Cerebellar nuclear complex (tissue), 1 donor: ENCODE measurements at places on chromosomes 6 and 20.

GRCh38 chr6:158744986-158745430 lies 74.2 kb downstream of the EZR start:
- no peak for DNase-seq

DNA sequence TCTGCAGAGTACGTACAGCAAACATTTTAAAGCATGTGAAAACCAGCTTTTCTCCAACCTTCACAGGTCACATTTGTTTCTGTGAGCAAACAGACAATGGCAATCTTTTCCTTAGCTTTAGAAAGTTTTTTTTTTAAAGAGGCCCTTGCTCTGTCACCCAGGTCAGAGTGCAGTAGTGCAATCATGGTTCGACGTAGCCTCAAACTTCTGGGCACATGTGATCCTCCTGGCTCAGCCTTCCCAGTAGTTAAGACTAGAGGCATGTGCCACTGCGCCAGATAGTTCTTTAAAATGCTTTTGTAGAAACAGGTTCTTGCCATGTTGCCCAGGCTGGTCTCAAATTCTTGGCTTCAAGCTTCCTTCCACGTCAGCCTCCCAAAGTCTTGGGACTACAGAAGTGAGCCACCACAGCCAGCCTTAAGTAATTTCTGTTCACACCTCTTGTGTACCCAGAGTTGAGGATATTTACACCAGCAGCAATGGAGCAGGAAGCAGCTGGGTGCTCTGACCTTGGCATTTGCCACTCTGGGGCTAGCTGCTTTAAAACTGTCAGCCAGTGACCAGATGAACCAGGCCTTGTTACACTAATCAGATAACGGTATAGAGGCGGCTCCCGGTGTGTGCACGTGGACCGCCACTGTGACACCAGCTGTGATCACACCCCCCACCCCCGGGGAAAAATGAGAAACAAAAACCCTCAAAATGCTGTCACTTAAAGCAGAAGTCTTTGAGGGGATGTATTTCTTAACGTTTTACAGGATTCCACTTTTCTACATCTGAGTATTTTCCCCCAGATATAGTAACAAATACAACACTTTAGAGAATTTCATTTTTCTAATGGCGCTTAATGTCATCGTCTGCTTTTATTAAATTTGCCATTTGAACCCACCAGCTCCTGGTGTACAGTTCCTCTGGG lies 71.3 kb downstream of the AKAP12 start:
- DNase-seq, result no peak

GRCh38 chr6:48087448-48087847 lies 23.5 kb downstream of the PTCHD4 start:
- DNase-seq, result no peak

- no peak for DNase-seq
Observed at GRCh38 chr6:83292900-83293843, 100.0 kb downstream of the RWDD2A start.

DNA sequence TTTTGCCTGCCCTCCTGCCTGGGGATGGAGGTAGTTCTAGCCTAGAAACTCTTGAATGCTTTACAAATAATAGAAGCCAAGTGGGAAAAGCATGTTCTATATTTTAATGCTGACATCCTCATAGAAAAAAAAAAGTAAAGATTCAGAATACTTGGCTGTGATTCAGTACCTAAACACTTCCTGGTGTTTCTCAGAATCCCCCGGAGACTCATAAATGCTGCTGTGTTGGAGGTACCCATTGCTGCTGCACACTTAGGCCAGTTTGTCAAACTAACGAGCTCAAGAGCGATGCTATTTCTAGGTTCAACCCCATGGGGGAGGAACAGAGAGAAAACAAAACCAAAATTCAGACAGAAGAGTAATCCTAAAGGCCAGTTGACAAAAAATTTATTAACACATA lies 38.8 kb upstream of the ZFP64 start:
- DNase-seq, result no peak

DNA sequence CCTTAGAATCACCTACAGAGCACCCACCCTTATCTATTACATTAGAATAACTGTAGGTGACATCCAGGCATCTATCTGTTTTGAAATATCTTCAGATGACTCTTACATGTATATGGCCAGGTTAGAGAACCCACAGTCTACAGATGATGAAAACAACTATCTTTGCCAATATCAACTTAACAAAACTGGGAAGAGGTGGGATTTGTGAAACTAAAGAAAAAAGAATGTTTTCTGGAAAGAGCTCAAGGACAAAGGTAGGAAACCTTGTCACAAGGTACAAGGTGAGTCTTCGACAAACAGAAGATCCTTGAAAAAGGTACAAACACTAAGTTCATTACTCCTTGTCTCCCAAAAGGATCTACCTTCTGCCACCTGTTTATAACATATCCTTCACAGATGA lies 47.0 kb upstream of the DST start:
- no peak for DNase-seq

DNA sequence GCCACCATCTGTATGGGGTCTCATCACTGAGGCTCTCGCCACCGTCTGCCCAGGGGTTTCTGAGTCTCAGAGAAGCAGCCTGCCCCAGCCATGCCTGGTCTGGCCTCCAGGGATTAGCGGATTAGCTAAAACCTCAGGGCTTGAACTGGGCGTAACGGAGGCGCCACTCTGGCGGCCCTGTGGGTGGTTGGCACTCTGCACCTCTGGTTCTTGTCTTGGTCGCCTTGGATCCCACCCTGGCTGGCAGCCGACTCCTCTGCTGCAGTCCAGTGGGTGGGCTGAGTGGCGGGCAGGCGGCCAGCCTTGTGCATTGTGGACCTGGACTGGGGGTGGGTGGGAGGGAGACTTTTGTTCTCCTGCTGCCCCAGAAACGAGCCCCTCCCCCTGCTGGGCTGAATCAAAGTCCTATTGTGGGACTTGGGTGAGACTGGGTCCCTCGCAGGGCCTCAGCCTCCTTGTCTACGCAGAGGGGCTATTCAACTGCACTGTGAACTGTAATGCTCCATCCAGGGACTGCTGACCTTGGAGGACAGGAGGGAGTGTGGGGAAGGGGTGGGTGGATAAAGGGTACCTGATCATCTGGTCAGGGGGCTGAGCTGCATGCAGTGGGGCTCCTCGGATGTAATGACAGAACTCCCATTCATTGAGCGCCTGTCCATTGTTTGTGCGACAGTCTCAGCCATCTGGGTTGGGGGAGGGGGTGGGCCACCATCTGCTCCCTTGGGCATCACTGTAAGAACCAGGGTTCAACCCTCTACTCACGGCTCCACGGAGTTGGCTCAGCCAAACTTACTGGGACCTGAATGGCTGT lies 23.9 kb downstream of the SUN5 start:
- no peak for DNase-seq

DNA sequence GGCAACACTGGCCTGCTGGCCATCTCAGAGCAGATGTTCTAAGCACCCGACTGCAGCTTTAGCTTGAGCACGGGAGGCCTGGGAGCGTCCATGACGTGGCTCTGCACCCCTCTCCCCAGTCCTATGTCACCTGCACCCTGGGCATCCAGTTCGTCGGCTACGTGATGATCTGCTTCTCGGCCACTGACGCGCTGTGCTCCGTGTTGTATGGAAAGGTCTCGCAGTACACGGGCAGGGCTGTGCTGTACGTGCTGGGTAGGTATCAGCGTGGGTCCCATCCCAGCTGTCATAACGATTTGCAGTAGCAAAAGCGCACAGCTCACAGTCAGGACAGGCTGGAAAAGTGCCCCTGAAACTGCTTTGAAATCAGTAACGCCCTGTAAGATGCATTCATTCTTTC lies 14.7 kb downstream of the UNC93A start:
- DNase-seq, result no peak

DNA sequence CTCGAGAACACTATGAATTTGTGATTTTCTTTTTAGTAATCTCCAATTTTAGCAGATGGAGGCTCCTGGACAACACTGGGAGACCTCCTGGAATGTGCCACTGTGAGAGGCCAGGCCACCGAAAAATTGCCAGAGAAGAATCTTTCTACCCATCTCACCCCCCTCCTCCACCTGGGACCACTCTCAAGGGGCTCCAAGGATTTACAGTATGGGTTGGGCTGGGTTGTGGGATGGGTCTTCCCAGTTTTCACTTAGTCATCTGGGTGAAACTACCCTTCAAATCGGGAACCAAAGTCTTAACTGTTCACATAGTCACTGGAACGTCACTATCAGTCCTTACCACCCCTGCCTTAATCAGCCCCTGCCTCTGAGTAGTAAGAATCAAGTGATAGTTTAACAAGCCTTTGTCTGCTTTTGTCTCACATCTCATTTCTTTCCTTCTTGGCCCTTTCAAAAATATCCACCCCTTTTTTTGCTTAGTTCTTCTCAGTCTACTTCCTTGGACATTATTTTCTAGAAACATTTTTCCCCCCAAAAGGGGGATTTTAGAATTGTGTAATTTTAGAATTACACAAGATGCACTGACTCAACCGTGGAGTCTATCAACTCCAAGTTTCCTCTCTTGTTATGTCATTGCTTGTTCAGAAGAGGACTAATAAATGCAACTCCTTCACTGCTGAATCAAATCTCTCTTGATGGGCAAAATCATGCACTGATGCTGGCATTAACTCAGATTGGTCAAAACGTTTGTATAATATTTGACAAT lies 148.2 kb upstream of the MOCS1 start:
- DNase-seq, result no peak

DNA sequence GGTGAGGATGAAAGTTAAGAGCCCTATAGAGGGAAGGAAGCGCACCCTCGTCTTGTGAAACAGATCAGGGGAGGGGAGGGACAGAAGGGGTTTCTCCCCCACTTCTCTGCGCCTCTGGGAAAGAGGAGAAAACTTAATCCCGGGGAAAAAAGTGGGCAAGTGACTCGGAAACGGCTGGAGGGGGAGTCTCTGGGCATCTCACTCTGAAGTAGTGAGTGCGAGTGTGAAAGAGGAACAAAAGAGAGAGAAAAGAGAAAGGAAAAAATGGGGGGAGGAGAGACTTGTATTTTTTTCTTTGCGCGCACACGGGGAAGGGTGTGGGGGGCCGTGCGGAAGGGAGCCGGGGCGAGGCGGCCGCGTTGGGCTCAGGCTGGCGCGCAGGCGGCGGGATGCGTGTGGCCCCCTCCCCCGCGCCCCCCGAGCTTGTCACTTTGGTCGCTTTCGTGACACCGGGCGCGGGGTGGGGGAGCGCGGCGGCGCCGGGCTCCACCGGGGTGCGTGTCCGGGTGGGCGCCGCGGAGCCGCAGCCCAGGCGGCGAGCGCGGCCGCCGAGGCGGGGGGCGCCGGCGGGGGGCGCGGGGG lies 454 bp downstream of the L3MBTL3 start:
- no peak for DNase-seq

DNA sequence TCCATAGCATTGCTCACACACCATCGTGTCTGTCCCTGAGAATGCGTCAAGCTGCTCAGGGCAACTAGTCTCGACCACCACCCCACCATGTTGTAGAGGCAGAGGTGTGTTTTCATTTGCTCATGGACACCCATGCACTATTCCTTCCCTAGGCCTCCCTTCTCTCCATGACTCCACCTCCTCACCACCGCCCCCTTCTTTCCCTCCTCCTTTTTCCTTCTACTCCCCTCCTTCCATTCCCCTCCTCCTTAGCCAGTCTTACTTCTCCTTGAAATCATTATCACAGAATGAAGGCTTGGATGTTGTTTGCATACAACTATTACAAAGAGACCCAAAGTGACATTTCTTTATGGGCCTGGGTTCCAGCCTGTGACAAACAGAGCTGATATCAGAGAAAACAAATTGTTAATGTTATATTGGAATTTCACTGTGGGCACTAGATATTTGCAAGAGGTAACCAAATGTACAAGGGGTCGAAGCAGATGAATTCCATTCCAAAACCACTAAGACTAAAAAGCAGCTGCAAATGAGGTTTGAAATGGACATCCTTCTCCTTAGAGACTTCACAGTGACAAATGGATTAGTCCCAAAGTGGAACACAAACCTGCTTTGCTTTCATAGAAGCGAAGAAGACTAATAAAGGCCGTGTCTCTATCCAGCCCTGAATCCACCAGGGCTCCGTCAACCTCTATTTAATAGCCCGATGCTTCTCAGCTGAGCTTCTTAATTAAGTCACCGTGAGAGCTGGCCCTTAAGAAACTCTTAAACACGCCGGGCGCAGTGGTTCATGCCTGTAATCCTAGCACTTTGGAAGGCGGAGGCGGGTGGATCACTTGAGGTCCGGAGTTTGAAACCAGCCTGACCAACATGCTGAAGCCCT lies 275.8 kb upstream of the SULF2 start:
- DNase-seq, result no peak

DNA sequence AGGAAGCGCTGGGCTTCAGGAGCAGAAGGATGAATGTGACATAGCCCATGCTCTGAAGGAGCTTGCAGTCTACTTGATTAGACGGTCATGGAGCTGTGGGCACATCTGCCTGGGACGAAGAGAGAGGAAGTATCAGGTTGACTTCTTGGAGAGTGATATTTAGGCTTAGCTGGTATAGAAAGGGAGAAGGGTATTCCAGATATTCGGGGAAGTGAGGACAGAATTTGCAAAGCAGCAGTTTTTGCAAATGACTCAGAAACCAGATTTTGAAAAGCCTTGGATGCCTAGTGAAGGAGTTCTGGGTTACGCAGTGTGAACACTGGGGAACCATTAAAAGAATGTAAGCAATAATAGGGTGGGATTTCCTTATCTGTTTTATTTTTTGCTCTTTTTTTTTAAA lies 60.7 kb downstream of the EYA4 start:
- DNase-seq, result no peak

DNA sequence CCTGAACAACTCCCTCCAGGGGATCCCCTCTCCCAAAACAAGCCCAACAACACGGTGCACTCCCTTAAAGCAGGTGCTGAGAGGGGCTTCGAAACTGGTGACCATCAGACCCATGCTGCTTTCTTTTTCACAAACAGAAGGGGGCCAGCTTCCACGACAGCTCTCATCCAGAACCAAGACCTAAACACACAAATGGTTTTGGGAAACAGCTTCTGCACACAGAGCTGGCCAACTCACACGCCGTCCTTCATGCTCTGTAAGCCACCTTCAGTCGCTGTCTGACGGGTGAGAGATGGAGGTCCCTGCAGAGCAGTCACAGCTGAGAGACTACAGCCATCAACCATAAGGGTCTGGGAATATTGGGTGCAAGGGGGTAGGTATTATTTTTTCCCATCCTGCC lies 76.3 kb downstream of the ZMYND8 start:
- DNase-seq, result no peak

GRCh38 chr20:36064658-36065426 lies 89.7 kb upstream of the EPB41L1 start:
- peak; percentile 32 for DNase-seq

DNA sequence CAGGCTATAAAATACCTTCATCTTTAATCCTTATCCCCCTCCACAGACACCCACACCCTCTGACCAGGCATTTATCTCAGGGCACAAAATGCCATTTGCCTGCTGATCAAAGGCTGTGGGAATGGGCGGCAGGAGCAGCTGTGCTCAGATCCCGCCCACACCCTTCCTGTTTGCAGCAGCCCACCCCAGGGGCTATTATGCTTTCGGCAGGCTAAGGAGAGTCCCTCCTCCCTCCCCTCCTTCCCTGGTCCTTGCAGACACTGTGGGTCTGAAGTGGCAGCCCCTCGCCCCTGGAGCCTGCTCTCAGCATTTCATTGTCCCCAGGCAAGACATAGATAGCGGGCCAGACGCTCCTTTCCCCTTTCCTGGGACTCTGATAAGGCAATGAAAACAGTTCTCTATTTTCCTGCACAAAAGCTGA lies 220.8 kb upstream of the HEY2 start:
- DNase-seq, result no peak
